ENCODE measurements at places on chromosomes 5 and 9.

DNA sequence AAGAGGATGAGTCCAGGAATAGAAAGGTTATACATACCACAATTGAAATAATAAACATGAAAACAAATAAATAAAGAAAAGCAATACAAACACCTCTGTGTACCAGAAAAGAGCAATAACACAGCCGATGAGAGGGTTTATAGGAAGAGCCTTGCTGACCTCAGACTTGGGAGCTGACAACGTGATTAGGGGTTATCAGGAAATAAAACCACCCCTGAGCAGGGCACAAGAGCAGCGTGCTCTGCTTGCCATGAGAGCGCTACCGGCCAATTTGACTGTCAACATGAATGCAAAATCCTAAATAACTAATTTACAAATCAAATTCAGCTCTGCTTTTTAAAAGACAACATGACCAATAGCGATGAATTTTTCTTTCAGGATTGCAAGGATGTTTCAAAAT lies 2.6 kb upstream of the FREM1 start:
- no peak for DNase-seq

DNA sequence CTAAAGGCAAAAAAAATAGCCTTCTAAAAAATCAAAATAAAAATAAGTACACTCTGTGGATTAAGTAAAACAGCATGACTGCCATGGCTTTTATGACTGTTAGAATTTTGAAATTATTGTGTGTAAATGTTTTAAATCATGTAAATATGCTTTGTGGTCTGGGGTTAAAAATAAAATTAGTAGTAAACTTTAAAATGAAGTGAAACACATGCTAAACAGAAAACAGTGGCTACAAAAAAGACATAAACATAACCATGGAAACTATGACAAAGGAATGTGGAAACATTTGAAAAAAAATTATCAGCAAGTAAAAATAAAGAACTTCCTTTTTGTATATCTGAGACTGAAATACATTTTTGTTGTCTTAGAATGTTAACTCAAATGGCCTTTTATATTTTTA lies 134.5 kb upstream of the SPEF2 start:
- DNase-seq, result no peak

DNA sequence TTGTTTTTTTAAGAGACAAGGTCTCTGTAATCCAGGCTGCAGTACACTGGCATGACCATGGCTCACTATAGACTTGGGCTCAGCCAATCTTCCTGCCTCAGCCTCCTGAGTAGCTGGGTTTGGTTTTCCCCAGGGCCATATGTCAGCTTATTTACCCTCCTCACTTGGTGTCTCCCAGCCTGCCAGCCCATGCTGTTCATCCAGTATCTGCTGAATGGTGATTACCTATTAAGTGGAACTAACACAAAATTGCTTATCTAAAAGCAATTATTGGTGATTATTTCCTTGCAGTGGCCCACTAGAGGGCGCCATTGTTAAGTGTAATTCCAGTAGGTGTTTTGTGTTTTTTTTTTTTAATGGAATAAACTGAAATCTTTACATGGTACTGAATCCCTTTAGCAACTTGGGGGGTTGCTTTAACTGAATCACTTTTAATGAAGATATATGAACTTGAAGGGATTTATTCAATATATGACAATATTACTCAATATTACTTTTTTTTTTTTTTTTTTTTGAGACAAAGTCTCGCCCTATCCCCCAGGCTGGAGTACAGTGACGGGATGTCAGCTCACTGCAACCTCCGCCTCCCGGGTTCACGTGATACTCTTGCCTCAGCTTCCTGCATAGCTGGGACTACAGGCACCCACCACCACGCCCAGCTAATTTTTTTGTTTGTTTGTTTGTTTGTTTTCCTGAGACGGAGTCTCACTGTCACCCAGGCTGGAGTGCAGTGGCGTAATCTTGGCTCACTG lies 13.8 kb downstream of the EXOSC2 start:
- DNase-seq, result peak; percentile 89

DNA sequence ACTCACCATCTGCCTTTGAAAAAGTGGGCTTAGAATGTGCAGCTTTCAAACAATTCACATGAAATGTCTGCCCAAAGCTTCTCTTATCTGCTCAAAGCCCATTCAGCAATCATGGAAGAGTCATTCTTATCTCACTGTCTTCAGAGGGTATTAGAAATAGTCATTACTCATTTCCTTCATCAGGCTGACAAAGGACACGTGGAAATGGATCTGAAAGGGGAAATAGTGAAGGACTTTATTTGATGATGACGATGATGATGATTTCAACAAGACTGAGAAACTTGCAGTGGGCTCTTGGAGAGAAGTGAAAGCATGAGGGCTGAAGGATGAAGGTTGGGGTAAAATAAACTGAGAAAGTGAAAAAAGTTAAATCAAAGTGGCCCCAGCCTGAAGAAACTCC lies 194.3 kb downstream of the SMARCA2 start:
- no peak for DNase-seq

DNA sequence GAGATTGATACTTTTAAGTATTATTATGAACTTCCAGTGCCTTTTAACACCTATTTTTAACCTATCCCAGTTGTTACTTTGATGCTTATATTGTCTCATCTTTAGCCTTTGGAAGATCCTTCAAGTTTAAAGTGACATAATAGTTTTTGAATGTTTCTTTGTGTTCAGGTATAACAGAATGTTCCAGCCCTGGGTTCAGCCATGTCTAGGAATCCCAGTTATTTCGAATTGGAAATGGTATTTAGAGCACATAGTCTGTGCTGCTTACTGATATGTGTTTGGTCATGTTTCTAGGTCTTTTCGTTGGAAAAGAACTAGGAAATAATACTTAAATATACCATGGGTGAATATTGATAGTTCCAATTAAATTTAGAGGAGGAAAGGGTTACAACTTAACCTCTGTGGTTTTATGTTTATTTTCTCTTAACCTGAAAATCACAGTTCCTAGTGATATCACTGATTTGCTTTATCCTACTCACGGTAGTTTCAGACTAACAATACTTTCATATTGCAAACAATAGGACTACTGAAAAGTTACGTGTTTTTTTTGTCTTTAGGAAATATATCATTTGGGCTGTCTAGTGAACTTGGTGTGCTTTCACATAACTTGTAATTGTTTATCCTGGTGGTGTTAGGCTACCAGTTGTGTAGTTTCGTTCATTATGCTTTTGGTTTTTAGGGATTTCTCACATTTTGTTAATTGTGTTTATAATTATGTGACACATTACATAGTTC lies 37.8 kb downstream of the UHRF2 start:
- no peak for DNase-seq

DNA sequence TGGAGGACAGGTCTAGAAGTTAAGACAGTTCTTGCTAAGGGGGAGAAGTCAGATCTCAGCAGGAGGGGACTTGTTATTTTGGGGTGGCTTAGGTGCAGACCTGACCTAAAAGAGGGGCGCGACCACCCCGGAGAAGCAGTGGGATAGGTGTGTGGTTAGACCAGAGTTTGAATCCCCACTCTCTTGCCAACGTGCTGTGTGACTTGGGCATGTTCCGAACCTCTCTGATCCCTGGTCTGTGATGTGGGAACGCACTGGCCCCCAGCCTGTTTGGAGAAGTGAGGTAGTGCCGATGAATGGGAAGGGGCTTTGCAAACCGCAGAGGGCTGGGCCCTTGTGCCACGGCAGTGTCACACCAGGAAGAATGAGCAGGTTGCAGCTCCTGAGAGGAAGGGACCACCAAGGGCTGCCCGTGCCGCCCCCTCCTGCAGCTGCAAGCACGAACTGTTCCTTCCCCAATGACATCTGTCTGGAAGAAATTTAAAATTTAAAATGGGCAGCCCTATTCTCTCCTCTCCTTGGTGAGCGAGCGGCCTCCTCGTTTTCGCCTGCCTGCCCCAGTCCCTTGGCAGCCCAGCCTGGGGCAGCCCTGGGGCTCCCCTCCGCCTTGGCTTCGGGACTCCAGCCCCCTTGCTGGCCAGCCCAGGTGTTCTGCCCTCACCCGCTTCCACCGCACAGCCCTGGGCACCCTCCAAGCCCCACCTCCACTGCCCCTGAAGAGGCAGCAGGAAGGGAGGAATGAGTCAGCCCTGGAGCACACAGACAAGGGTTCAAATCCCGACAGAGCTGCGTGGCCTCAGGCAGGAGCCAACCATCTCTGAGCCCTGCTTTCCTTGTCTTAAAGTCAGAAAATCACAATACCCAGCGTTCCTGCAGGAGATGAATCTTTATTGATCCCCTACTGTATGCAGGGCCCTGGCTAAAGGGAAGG lies 1.6 kb downstream of the FIBCD1 start:
- DNase-seq, result no peak

DNA sequence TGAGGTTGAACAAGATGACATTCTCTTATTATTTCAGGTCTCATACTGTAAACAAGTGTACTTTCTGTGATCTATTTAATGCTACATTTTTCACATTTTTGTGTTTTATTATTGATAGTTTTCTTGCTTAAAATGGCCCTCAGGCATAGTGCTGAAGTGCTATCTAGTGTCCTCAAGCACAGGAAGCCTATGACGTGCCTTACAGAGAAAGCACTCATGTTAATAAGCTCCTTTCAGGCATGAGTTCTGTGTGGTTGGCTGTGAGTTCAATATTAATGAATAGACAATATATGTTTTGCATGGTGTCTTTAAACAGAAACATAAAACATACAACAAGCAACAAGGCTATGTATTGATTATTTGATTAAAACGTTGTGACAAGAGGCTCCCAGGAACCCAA lies 450.1 kb downstream of the PLK2 start:
- DNase-seq, result no peak

DNA sequence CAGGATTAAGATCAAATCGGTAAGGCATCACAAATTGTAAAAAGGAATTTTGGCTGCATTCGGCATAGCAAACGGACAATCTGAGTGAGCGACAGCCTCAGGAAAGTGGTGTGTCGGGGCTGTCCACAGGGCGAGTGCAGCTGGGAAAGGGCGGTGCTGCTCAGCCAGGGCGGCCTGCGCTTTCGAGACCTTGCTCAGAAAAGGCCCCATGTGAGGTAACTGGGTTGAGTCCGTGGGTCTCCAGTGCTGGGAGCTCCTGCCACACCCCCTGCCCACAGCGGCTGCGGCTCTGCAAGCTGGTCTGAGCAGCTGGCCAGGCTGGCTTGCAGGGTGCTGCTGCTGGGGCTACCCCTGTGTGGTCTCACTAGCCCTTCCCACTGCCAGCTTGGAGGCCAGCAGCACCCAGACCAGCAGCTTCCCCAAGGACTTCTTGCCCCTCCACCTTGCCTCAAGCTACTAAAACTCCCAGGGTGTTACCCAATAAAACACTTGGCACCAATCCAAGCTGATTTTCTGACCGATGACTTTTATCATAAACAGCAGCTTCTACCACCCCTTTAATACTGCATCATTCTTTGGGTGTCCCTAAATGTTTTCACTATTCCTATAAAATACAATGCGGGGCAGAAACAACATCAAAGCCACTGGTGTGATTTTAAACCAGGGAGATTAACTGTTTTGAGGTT lies 6.2 kb downstream of the SURF2 start:
- DNase-seq, result no peak

DNA sequence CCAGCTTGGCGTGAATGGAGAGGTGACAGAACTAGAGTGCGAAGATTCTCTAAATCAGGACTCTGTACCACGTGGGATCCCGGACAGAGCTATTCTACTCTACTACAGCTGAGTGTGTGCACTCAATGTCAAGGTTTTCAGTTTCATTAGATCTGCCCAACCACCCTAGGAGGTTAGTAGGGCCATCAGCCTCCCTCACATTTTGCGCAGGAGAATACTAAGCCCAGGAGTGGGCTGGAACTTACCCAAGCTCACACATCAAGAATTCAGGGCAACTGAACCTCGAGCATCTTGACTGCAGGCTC lies 68.3 kb upstream of the TBC1D2 start:
- no peak for DNase-seq

DNA sequence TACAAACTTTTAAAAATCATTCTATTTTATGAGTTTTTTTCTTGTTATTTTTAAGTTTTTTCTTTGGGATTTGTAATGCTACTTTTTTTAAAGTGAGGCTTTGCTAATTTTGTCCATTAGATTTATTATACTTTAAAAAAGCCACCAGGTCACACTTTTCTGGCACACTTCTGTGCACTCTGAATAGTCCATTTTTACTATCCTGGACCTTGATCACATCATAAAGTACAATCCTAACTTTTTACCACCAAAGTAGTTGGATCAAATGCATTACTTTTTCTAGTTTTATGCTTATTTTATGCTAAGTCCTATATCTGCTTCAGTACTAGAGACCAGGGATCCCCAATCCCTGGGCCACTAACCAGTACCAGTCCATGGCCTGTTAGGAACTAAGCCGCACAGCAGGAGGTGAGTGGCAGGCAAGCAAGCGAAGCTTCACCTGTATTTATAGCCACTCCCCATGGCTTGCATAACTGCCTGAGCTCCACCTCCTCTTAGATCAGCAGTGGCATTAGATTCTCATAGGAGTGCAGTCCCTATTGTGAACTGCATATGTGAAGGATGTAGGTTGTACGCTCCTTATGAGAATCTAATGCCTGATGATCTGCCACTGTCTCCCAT lies 16.0 kb downstream of the FRRS1L start:
- DNase-seq, result no peak

DNA sequence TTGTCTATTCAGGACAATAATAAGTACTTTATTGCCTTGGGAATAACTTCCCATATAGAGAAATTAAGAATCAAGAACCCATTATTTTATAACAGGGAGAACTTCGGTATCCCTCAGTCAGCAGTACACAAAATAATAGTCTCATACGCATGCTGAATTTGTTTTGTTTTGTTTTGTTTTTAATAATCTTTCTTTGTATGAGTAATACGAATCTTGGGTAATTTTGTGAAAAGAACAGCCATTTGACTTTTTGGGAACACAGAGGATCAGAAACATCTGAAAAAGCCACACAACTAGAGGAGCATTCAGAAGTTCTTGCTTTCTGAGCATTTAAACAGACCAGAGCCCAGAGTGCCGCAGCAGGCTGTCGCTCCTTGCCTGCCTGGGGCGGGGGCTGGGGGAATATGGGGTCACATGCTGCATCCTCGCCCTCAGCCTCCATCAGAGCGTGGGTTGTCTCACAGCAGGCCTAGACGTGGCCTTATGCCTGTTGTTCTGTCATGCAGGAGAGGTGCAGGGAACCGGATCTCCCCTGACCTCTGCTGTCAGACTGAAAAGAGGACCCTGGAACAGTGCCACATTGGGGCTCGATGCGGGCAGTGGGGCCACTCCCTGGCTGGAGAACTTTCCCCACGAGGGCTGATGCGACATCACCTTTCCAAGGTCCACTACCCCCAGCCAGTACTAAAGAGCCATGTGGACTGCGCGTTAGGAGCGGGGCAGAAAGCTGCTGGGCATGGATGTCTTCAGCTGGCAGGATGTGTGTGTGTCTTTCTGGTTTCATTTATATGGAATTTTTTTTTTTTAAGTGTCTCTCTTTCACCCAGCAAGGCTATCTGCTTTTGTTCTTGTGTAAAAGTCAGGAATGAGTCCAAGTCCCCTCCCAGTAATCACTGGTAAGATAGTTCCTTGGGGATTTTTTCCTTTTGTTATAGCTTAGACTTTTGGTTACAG lies 133.4 kb upstream of the OTULINL start:
- DNase-seq, result no peak

- no peak for DNase-seq
These were observed 93.9 kb downstream of the GPBP1 start for GRCh38 chr5:57267805-57268204.

All from activated effector memory CD4-positive, alpha-beta T cell treated with anti-CD3 and anti-CD28 coated beads, Interleukin-2, amount 50 U/mL, for 16 hours (primary cell).